ENCODE measurements at places on chromosomes 16 and 17.

GRCh38 chr17:79695797-79696609 lies 34.7 kb upstream of the ENPP7 start:
- no peak for DNase-seq

- no peak for DNase-seq
Measured at GRCh38 chr17:2797637-2798036, 1.4 kb downstream of the RAP1GAP2 start.

DNA sequence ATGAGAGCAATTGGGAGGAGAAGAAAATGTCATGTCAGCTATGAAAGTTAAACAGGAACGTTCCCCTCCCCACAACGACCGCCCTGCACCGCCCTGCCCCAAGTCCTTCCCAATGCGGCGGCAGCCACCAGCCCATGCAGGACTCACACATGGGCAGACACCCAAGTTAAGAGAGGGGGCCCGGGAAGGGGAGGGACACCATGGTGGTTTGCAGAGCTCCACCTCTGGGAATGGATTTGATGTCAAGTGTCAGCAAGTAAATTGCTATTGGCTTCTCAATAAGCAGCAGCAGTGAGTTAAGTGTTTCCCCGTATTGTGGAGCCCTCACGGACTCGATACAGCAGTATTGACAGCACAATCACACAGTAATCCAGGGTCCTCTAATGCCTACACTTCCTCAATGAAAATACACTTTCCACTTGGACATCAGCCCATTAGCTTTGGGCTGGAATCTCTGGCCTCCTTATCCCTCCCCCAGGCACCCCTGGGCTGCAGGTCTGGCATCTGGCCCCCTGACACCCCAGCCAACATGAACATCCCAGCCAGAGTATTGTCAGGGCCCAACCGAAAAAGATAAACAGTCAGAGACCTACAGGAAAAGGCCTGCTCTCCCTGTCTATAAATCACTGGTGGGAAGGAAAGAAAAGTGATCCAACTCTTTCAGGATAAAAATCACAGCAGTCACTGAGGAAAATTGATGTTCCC lies 22.6 kb downstream of the ZFHX3 start:
- no peak for DNase-seq

GRCh38 chr16:57791893-57792461 lies 10.3 kb downstream of the KIFC3 start:
- no peak for DNase-seq

- DNase-seq: peak; percentile 19
Measured at GRCh38 chr17:68102318-68102758, 66.8 kb downstream of the KPNA2 start.

DNA sequence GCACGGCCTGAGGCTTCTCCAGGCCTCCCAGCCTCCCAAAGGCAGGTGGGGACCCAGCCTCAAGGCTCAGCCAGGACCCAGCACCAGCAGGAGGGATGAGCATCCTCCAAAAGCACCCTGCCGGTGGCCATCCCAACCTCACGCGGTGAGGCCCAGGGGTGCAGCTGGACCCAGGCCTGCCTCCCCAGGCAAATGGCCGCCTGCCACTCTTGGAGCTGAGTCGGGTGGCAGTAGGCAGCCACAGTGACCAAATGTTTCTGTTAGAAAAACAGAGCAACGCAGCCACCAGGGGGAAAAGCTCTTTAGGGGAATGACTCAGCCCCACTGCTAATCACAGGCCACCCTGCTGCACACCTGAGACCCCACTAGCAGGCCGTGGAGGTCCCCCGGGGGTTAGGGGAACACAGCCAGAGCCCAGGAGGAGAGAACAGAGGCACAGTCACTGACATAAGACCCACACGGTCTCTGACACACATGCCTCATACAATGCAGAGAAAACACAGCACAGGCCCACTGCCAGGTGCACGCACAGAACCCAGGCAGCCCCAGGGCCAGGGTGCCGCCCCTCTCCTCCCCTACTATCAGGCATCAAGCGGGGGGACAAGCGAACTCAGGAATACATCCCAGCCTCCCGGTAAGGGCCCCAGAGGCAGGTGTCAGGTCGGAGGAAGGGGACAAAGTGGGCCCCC lies 12.4 kb downstream of the BCAR1 start:
- DNase-seq: no peak

GRCh38 chr17:47427985-47428384 lies 102.9 kb upstream of the NPEPPS start:
- DNase-seq: no peak

- DNase-seq: no peak
Measured at GRCh38 chr16:57589374-57589773, 39.1 kb upstream of the ADGRG1 start.

DNA sequence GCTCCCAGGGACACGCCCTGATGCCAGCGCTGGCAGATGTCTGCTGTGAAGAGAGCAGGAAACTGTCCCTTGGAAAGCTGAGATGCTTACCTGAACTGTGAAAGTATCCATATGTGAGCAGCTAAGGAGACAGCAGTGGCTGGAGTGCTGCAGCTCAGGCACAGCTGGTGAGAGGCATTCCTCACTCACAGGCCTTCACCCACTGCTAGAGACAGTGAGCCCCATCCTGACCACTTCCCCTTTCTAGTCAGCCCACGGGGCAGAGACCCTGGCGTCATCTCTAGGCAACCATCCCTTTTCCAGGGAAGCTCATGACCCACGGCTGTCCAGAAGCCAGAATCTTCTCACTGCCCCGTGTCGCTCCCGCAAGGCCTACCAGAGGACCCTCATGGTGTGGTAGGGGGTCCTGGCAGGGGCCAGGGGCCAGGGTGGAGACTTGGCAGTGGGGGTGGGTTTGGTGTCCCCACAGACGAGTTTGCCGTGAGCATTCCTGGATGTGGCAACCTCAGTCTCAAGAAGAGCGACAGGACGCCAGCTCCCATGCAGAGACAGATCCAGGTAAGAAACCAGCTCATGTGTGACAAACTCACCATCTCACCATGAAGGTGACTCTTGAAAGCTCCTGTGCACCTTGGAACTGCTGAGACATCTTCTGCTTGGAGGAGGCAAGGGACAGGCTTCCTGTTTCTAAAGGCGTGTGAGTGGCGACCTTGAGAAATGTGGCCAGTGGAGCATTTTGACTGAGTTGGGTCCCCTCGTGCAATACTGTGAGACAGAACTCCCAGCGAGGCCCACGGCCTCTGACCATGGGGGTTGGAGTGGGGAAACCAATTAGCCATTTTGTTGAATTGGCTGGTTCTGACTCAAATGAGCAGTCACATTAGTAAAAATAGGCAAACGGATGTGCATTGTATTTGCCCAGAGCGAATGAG lies at the start of gene SCIMP:
SCIMP (minus strand) TSS at position 216 of the 932 bp plus-strand sequence; CDS start at position 111, 105 bp downstream.
- no peak for DNase-seq

GRCh38 chr17:50656509-50656908 lies 21.8 kb downstream of the ABCC3 start:
- no peak for DNase-seq

- DNase-seq: no peak
Measured at GRCh38 chr17:40072735-40073346, 10.1 kb downstream of the THRA start.
